Sigmoid colon (tissue), 7 donors: ENCODE measurements at places on chromosomes 4 and X.

GRCh38 chrX:6223516-6223915 lies 5.2 kb downstream of the NLGN4X start:
- DNase-seq, result no peak

GRCh38 chrX:39445336-39445735 lies 644.1 kb downstream of the MID1IP1 start:
- DNase-seq, result no peak

DNA sequence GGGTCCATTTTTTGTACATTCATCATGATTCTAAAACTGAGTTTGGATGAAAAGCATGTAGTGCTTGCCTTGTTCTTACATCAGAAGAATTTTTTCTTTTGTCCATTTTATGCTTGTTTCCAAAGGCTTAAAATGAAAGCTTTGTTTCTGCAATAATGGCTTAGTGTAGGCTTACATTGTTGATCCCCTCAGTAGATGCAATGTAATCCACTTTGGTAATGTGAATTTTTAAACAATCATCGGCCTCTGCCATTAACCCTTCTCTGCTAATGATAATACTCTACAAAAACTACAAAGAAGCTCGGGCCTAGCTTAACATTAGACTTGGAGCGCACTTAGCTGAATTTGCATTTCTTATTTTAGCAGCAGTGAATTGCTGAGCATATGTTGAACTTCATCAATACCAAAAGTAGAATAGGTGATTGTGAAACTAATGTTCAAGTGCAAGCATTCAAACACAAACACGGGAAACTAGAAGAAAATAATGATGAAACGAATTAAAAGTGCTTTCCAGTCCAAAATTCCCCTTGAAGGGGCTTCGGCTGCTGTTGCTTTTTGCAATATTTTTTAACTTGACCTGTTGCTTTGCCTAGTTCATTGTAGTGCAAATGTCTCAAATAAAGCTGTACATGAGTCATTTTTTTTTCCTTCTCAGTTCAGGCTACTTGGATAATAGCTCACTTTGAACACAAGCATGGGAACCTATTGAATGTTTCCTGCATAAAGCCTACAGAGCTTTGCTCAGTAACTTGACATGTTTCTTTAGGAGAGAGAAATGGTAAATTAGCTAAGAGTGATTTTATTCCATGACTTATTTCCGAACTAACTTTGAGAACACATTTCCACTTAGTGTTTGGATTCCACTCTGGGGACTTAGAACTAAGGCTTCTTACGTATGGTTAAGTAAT lies 66.5 kb downstream of the SLIT2 start:
- DNase-seq, result no peak

DNA sequence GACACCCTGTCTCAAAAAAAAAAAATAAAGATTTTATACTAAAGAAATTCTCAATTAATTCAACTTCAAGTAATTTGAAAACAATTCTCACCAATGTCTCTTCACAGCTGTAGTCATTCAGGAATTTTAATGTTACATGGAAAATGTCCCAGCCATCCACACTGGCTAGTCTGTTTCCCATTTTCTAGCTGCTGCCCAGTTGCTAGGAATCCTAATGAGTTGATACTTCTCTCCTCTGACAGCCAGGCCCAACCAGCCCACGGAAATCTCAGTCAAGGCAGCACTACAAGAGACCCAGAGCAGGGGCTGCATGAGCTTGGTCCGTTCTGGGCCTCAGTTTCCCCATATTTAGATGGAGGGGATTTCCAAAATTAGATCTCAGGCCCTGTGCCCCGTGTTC lies 59.1 kb downstream of the CASP3 start:
- DNase-seq, result no peak

DNA sequence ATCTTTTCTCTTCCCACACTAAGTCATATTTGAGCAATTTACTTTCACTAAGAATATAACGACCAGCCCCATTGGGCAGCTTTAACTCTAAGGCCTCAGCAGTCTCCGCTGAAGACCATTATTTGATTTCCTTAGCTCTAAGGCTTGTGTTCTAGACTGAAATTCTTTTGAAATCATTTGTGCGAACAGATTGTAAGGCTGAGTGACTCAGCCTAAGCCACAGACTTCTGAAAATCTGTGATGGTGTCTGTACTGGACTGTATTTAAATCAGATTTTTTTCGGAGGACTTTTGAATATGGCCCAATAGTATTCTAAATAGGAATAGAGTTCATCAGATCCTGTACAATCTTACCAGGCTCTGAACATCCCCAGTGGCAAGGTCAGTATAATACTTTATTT lies 150.3 kb upstream of the TECRL start:
- no peak for DNase-seq

DNA sequence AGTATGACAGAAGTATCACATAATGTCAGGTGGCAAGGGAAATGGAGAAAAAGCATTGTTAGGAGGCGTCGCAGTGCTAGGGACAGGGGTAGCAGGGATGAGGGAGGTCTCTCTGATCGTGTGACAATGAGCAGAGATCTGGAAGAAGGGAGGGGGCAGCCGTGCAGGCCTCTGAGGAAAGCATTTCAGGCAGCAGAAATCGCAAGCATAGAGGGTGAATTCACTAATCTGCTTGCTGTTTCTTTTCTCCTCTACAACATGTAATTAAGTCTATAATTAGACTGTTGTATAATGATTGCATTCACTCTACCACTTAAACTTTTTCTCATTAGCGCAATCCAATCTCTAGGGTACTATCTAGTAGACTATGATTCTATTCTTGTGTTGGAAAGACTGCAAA lies 9.1 kb downstream of the CYP4V2 start:
- no peak for DNase-seq

- no peak for DNase-seq
These were observed 4.4 kb downstream of the GPRIN3 start for GRCh38 chr4:89303177-89303576.

DNA sequence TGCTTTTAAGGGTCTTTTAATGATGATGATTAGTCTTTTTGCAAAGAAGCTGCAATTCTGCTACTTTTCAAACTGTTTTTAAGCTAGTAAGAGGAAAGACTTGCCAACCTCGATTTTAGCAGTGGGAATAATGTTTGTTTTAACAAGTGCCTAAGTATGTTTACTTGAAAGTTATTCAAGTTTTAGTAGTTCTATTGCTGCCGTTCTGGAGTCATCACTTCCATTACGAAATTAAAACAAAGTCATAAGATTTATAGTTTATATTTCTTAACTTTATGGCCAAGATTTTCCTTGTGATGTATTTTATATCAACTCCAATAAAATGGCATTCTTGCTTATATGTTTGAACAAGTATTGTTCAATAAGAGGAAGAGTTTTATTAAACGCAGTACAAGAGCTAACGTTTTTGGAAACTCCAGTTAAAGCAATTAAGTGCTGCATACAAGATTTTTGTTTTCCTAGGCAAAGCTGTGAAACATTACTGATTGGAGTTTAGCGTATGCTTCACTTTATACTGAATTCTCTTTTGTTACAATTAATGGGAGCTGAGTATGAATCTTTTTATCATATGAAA lies 211.3 kb downstream of the TENM3 start:
- DNase-seq, result no peak

DNA sequence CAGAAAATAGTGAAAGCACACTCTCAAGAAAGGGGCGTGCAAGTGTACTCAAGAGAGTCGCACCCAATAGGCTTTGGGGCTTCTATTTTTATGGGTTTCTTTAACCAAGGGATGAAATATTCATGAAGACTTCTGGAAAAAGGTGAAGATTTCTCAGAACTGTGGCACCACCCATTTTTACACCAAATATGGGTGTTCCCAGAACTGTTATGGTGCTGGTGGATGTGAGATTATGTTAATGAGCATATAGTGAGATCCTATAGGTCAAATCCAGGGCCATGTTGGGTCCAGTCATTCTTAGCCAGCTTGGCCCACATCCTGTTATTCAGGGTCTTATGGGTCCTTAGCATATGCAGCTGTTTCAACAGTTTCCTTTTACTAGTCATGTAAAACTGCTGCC lies 61.0 kb upstream of the SMIM10 start:
- DNase-seq, result no peak

- DNase-seq, result no peak
These were observed 45.5 kb downstream of the CCNG2 start for GRCh38 chr4:77202491-77202890.

- DNase-seq, result no peak
These were observed 30.7 kb upstream of the MAP9 start for GRCh38 chr4:155407480-155407879.

GRCh38 chrX:43166874-43167273 lies 388.9 kb upstream of the PPP1R2C start:
- no peak for DNase-seq

DNA sequence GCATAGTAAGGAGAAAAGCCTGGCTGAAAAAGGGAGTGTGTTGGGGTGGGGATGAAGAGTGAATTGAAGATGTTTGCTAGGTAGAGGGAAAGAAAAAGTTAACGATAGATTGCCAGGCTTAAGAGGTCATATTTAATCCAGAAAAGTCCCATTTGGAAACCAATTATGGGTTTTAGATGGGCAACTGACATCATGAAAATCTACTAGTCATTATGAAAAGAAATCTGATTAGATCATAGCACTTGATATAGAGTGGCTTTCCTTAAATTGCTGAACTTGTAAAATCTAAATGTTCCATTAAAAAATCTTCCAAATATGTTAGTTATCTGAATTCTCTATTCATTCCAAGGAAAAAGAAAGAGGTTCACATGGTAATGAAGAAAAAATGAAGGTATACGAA lies 37.5 kb upstream of the IL21 start:
- DNase-seq, result no peak

- DNase-seq, result no peak
These were observed 2.2 kb downstream of the PWWP3B start for GRCh38 chrX:106170318-106170717.

GRCh38 chrX:135974279-135974856 lies 580 bp upstream of the MMGT1 start:
- DNase-seq, result peak; percentile 91

DNA sequence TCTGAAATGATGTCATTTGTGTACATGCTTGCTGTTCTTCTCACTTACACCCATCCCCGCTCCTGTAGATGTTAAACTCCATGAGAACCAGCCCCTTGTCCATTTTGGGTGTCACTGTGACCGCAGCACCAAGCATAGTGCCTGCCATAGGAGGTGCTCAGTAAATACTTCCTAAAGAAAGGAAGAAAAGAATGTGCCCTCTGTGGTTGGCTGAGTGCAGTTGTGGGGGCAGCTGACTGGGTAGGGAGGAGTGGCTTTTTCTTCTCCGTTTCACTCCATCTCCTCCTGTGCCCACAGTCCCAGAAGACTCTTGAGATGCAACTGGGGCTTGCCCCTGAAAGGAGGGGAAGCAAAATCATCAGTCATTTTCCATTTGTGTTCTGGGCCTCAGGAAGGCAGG lies 25.5 kb downstream of the PHEX start:
- DNase-seq, result no peak

- no peak for DNase-seq
These were observed 4.5 kb downstream of the PRR27 start for GRCh38 chr4:70158576-70158975.

- DNase-seq, result no peak
These were observed 45.7 kb upstream of the INTU start for GRCh38 chr4:127586922-127587571.

GRCh38 chrX:1178580-1179057 lies 33.8 kb downstream of the CRLF2 start:
- DNase-seq, result no peak

DNA sequence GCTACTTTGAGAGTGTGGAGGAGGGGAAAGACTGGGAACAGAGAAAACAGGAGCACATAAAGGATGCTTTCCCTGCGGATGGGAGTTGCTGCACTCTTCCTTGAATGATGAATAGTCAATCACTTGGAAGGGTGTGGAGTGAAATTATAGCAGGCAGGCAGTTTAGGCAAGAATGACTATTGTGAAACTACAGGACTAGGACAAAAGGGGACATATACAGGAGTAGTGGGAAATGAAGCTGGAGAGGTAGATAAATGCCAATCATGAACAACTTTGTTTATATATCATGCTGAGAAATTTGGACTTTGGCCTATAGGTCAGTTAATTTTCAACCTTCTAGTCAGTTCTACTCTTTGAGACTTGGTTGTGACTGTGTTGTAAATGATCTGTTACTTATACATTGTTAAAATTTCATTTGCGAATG lies 76.9 kb downstream of the PAQR3 start:
- DNase-seq, result no peak
